ENCODE measurements at places on chromosomes 1 and 21.

- DNase-seq, result no peak
Observed at GRCh38 chr1:189607477-189608096, 870.1 kb downstream of the BRINP3 start.

DNA sequence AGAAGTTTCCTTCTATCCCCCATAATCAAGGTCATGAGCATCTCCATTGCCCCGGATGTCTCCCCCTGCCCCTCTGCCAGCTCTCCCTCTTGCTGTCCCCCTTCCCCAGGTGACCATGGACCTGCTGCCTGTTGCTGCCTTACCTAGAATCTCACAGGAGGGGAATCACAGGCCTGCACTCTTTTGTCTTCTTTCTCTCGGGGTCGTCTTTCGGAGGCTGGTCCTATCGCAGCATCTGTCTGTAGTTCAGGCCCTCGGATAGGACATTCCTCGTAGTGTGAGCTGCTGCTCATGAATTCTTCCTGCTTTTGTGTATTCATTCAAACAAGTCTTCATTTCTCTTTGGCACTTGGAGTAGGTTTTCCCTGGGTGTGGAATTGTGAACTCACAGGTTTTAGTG, 39.9 kb upstream of the ACTRT2 start:
- no peak for DNase-seq

GRCh38 chr1:55211863-55212262, 3.3 kb downstream of the USP24 start:
- no peak for DNase-seq

DNA sequence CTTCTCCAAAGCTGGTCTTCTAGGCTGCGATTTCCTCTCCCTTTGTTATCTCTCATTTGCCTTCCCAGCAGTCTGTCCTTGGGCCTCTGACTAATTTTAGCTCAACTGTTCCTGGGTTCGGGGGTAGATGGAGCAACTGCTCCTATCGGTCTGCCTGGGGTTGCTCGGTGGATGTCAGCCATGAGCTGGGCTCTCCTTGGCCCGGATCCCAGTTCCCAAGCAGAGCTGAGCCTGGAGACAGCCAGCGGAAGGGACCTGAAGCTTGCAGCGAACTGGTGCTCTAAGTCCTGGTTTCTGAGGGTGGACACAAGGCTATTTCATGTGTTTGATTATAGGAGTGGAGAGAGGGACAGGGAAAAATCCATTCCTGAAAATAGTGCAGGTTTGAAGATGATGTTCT, 423.0 kb downstream of the RPS6KC1 start:
- no peak for DNase-seq

- DNase-seq, result no peak
Observed at GRCh38 chr1:112027696-112028095, 38.2 kb upstream of the KCND3 start.

GRCh38 chr1:23664837-23665795, 26.5 kb upstream of the RPL11 start:
- no peak for DNase-seq

All from NCI-H510A (cell line).